ENCODE measurements at places on chromosomes 13 and 19.

GRCh38 chr13:40537146-40537895, 129.1 kb downstream of the FOXO1 start:
- DNase-seq, result no peak

- no peak for DNase-seq
Measured at GRCh38 chr13:90336507-90336906, 1011.0 kb upstream of the MIR17HG start.

DNA sequence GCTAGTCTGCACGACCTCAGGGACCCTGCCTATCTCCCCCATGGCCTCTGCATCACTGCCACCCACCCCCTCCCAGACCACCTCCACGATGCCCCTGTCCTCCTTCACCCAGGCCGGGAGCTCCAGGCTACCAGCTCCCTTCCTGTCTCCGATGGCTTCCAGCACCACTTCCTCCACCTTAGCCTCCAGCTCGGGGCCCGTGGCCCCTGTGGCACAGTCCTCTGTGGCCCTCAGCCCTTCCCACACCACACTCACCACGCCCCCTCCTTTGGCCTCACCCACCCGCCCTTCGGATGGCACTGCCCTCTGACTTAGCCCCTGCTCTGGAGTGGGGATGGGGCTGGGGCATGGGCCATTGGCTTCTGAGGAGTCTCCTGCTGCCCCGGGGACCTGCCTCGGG, 7.2 kb downstream of the PALM3 start:
- no peak for DNase-seq

- DNase-seq, result no peak
Measured at GRCh38 chr19:7333198-7334118, 15.3 kb upstream of the ARHGEF18 start.

GRCh38 chr13:97851269-97851668, 102.2 kb upstream of the IPO5 start:
- DNase-seq, result no peak

DNA sequence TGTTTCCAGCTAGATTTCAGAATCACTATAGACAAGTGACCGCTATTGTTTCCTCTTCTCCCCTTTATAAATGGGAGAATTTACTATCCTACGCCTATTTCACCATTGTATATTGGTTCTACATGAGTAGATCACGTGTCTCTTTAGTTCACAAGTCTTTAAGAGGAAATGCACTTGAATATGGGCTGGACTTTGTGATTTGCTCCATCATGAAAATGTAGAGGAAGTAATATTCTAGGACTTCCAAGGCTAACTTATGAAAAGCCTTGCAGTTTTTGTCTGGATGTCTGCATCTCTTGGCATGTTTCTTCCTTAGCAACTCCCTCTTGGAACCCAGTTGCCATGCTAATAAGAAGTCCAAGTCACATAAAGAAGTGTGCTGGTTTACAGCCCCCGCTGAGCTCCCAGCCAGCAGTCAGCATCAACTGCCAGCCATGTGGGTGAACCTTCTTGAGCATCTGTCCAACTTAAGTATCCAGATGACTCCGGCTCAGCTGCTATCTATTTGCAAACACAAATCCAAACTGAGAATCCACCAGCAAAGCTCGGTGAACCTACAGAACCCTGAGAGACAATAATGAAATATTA, 4.8 kb upstream of the FBXL3 start:
- DNase-seq, result no peak

GRCh38 chr13:41568143-41568971, 111.0 kb downstream of the RGCC start:
- DNase-seq, result no peak

DNA sequence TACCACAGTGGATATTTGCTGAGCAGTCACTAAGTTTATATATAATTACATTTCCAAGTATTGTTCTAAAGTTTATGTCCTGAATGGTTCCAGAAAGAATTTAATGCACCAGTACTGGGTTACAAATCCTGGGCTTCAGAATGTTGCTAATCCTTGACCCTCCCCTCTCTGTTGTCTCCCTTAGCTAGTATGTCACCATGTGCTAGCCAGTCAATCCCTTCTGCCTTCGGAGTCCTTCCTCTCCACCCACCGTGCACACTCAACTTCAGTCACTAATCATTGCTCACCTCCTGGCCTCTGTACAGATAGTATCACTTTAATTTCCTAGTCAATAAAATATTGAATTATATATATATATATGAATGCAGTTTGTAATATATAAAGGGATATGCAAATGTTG, 7.5 kb downstream of the FAM124A start:
- no peak for DNase-seq

DNA sequence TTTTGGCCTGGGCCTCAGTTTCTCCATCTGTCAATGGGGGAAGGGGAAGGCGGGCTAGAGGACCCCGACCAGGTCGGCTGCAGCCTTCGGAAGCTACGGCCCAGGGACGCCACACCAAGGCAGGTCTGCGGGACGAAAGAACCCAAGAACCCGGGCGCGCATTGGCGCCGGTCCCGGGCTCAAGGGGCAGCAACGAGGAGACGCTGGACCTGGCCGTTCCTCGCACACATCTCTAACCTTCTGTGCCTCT, 739 bp upstream of the ILF3 start:
- DNase-seq, result no peak

GRCh38 chr19:7469669-7470285, 19.1 kb downstream of the PEX11G start:
- no peak for DNase-seq

DNA sequence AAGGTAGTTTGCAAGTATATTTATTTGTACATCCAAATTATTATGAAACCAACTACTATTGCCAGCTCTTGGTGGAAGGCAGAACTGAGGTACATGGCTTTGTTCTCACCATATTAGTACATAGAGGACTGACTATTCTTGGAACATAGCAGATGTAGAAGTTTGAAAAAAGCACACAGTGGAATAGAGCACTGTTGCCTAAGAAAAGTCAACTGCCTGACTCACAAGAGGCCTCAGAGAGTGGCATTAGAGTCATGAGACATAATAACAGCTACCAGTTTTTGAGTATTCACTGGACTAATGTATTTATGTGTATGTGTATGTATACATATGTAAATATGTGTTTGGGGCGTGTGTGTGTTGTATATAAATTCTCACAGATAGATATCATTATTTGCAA, 8.3 kb upstream of the PCDH20 start:
- DNase-seq, result no peak

GRCh38 chr19:13723206-13723605, 41.1 kb upstream of the MRI1 start:
- no peak for DNase-seq

- DNase-seq, result no peak
Measured at GRCh38 chr19:3570606-3571011, 2.1 kb upstream of the HMG20B start.

DNA sequence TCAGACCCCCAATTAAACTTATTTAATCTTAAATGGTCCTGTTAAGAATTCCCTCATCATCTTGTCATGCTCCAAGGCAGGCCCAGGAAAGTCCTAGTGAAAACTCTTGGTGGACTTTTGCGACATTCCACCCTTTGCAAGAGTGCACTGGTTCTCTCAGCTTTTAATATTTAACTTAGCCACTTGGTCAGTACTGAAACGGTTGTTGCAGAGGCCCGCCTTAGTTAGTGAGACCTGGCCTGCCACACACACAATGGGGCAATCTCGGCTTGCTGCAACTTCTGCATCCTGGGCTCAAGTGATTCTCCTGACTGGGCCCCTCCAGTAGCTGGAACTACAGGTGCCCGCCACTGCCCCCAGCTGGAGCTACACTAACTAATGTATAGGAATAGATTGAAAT, 1366.0 kb downstream of the UQCRFS1 start:
- no peak for DNase-seq

DNA sequence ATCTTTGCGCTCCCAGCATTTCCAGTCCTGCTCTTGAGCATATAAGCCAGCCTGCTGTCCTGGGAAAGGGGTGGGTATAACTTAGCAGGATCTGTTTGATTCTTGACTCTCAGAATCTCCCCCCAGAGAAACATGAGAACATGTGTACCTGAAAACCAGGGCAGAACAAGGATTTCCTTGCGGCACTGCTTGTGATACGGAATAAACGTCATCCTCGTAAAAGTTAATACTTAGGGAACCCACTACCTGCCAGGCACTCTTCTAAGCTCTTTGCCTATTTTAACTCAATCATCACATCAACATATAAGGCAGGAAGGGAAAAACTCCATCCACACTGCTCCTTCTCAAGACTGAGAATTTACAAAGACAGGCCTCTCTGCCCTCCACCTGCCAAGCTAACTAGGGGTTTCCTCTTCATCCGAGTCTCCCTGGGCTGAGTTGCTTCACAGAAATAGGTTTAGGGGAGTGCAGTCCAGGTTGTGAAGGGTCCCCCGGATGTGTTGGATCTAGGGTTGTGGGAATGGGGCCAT, 1.1 kb downstream of the ZNF653 start:
- no peak for DNase-seq

DNA sequence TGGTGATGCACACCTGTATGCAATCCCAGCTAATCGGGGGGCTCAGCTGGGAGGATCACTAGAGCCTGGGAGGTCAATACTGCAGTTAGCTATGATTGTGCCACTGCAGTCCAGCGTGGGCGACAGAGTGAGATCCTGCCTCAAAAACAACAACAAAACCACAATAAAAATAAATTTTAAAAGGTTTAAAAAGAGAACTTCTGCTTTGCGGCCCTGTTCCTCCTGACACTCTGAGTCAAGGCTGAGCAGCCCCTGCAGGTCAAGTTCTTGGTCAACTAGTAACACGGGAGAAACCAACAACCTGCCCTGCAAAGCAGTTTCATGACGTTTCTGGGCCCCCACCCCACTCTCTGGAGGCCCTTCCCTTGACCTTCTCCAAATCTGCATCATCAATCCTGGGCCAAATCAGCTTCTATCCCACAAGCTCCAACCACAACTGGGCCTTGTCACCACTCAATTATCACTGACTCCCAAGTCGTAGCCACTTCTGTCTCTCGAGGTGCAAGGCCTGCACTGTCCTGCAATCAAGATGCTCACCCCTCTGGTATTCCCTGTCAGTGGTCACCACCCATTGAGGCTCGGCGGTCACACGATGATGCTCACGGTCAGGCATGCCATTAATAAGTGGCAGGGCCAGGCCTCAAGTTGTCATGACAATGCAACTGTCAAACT, 7.5 kb downstream of the ELAVL1 start:
- no peak for DNase-seq

- peak; percentile 86 for DNase-seq
Measured at GRCh38 chr19:11798391-11799330, at the start of gene ZNF491. TSS of gene ZNF491 (plus strand) at chr19:11798523. CDS start at chr19:11805954, 7,431 bp downstream.

DNA sequence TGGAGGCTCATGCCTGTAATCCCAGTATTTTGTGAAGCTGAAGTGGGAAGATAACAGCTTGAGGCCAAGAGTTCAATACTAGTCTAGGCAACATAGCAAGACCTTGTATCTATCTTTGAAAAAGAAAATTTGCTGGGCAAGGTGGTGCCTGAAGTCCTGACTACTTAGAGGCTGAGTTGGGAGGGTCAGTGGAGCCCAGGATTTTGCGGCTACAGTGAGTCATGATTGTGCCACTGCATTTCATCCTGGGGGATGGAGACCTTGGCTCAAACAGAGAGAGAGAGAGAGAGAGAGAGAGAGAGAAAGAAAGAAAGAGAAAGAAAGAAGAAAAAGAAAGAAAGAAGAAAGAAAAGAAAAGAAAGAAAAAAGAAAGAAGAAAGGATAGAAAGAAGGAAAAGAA, 1872.3 kb upstream of the PCDH20 start:
- no peak for DNase-seq

DNA sequence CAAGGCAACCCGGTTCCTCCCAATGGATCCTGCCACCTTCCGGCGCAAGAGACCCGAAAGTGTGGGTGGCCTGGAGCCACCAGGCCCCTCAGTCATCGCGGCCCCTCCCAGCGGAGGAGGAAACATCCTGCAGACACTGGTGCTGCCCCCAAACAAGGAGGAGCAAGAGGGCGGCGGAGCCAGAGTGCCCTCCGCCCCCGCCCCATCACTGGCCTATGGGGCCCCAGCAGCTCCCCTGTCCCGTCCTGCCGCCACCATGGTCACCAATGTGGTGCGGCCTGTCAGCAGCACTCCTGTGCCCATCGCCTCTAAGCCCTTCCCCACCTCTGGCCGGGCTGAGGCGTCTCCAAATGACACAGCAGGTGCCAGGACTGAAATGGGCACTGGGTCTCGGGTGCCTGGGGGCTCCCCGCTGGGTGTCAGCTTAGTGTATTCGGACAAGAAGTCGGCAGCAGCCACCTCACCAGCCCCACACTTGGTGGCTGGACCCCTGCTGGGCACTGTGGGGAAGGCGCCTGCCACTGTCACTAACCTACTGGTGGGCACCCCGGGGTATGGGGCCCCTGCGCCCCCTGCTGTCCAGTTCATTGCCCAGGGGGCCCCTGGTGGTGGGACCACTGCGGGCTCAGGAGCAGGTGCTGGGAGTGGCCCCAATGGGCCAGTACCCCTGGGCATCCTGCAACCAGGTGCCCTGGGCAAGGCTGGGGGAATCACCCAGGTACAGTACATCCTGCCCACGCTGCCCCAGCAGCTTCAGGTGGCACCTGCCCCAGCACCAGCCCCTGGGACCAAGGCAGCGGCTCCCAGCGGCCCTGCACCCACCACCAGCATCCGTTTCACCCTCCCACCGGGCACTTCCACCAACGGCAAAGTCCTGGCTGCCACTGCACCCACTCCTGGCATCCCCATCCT, 11.2 kb upstream of the PRR19 start:
- DNase-seq, result peak; percentile 71

- DNase-seq, result no peak
Measured at GRCh38 chr13:70249332-70250064, 141.2 kb upstream of the KLHL1 start.

- no peak for DNase-seq
Measured at GRCh38 chr13:35530147-35530546, 53.7 kb upstream of the MAB21L1 start.

DNA sequence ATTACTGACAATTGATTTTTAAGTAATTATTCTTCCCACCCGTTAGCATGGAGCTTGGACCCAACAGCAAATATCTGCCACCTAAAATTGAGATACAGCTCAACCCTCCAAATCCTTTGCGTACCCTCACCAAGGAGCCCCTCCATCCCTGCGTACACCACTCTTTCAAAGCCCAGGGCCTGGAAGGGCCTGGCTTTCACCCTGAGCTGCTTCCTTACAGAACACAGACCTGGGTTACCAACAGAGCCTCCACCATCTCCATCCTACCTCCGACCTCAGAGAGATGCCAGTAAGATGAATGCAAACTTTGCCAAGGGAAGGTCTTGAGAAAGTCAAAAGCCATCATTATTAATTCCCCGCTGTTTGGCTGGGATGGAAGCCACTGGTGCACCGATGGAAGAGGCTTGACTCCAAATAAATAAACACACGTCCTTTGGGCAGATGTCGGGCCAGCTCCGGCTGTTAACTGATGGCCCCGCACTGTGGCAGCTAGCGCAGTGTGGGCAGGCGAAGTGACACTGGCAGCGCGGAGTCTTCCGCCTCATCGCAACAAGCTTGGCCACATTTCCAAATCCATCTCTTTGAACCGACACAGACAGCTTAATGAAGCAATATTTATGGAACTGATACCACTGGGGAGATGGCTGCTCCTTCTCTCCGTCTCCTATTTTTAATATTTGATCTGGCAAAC, 150.2 kb upstream of the VSTM2B start:
- no peak for DNase-seq

GRCh38 chr19:35545855-35546381, 492 bp downstream of the TMEM147 start:
- peak; percentile 55 for DNase-seq

- no peak for DNase-seq
Measured at GRCh38 chr13:95492044-95492801, 60.3 kb upstream of the CLDN10 start.

Data from CD4-positive, alpha-beta T cell treated with Interleukin-17A for 1 hour (primary cell).